ENCODE measurements at places on chromosomes 2 and 18.

- DNase-seq = no peak
These were observed 63.1 kb upstream of the HPCAL1 start for GRCh38 chr2:10239561-10239967.

DNA sequence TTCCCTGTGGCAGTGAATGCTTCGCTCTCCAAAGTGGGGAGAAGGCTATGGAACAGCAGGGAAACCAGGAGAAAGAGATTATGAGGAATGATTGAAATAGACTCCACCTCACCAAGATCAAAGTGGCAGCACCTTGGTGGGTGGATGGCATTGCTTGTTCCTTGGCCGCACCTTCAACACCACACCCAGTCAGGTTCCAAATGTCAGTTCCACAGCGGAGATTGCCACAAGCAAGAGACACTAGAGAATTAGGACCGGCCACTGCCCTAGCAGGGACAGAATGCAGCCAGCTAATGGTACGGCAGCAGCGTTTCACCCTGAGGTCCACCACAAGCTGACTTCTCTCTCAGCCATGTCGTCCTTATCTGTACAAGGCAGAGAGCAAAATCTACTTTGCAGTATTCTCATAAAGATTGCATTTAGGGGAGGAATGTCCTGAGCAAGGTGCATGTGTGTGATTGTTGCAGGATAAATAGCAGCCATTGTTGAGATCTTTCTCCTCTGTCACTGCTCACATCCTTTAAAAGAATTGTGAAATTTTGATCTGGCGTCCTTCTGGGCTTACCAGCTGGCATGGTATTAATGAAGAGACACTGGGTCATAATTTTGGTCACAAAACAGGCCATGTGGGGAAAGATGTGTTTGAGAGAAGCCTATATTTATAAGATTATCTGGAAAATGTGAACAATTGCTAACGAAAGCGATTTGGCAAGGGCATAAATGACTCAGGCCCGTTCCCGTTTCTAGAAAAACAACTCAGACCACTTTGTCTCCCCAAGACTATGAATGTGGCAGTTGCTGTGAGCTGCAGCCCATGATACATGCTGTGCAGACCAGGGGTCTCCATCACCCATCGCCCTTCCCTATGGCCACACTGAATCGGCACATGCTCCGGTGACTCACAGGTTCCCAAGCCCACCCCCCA, 228.6 kb upstream of the ID2 start:
- DNase-seq = no peak

DNA sequence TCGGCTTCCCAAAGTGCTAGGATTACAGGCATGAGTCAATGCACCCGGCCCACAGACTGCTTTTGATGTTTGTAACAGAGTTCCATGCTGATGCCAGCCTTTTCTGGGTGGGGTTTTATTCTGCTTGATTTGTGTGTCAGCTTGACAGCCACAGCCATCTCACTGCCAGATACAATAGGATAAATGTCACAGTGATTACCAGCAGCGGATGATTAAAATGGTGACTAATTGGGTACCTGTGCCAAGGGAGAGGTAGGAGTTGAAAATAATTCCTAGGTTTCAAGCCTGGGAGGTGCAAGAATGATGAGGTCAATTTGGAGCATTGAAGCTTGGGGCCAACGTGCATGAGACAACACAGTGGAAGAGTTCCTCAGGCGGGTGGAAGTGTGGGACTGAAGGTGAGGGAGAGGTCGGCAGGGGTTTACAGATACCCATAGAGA, 39.4 kb downstream of the SH2D6 start:
- DNase-seq = no peak

DNA sequence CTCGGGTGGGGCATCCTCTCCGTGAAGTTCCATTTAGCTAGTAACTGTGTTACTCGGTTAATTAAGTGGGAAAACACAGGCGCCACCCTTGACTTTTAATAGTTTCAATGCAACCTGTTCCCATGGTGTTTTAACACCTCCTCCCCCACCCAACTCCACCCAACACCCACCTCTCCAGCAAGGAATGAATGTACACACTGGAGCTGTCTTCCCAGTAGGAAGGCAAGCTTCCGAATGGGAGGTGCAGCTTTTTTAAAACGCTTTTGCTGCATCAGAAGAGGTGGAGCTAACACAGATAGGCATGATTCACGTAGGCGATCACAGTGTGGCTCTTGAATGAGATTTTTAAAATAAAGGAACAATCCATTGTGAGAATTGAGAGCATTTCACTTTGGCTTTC, 73.8 kb upstream of the AGAP1 start:
- DNase-seq = no peak

DNA sequence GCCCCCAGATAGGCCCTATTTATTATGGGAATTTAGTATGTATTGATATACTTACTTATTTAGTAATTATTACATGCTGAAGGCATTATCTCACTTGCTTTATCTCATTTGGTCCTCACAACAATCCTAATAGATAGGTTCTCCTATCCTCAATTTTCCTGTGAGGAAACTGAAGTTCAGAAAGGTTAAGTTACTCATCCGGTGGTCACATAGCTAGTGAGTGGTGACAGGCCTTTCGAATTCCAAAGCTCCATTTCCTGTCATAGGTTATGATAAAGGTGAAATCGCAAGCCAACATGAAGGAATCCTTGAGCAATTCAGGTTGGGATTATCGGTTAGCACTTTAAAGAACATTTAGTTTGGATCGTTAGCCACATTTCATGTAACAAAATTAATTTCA, 33.3 kb downstream of the NAB1 start:
- DNase-seq = no peak

GRCh38 chr18:66550366-66550765, 53.5 kb downstream of the CDH19 start:
- DNase-seq = no peak

DNA sequence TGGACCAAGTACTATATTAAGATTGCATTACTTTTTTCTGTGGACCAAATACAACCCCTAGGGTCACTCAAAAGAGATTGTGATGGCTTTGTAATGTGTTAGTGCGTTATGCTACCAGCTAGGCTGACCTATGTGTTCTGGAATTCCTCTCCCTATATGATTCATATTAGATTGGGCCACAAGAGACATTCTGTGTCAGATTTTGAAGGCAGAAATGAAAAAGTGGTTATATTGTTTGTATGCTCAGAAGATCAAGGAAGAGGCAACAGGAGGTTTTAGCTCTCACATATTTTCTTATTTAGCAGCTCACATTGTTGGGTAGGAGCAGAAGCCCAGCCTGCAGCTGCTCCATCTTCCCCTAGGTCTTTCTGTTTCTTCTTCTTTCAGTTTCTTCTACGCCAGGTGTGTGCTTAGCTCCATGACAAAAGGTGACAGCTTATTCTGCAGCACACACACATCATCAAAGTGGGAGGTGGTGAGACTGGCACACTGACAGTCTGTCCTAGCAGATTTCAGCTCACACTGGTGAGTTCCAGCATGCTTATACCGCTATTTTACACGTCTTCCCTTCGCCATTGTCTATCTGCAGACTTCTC, 156.8 kb upstream of the UBE2E3 start:
- DNase-seq = no peak

DNA sequence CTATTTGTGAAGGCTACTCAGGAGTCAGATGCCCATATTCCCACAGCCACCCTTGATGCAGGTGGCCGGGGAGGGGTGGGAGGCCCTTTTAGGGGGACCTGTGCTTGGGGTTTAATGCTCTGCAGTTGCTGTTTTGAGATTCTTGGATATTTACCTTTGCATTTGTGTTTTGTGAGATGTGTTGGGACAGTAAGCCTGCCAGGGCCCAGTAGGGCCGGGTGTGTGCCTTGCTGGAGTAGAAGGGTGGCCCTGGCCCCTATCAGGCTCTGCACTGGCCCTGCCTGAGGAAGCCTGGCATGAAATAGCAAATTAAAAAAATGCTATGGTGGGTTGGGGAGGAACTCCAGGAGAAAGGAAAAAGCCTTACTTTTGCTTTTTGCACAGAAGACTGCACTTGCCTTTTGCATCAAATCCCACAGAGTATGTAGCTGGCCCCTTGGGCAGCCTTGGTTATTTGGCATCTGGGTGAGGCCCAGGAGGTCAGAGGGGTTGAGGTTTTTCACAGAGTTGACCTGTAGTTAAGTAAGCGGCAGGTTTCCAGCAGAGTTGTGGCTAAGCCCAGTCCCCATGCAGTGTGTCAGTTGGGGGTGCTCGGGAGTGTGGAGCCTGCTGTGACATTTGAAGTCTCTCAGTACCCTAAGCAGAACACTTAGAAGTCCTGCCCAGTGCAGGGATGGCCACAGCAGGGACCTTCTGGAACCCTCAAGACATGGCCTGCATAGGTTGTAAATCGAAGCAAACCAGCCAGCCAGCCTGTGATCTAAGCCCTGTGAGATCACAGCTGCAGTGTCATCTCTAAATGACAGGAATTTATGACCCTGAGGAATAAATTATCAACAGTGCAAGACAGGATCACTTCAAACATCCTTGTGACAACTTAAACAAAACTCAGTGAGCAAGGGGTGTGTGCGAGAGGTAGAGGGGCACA, 68.8 kb downstream of the SH3RF3 start:
- DNase-seq = no peak

GRCh38 chr2:10324095-10324832, 21.6 kb downstream of the HPCAL1 start:
- no peak for DNase-seq

GRCh38 chr2:85804583-85804982, 50.8 kb downstream of the ATOH8 start:
- DNase-seq = no peak

- DNase-seq = no peak
These were observed 47.5 kb upstream of the KCNF1 start for GRCh38 chr2:10864251-10864650.

DNA sequence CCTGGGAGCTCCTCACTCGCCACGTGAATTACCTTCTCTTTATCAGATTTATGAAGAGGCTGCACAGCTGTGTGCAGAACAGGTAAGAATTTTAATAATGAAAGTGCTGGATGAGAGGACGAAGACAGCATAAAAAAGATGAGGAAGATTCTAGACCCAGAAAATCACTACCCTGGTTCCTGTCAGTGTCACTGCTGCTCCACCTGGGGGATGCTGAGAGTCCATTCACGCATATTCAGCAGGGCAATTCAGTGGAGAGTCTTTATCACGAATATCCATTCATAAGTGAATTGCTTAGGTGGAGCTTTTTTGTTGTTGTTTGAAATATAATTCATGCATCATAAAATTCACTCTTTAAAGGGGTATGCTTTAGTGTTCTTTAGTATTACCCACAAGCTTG, 52.0 kb downstream of the MRPL33 start:
- no peak for DNase-seq

DNA sequence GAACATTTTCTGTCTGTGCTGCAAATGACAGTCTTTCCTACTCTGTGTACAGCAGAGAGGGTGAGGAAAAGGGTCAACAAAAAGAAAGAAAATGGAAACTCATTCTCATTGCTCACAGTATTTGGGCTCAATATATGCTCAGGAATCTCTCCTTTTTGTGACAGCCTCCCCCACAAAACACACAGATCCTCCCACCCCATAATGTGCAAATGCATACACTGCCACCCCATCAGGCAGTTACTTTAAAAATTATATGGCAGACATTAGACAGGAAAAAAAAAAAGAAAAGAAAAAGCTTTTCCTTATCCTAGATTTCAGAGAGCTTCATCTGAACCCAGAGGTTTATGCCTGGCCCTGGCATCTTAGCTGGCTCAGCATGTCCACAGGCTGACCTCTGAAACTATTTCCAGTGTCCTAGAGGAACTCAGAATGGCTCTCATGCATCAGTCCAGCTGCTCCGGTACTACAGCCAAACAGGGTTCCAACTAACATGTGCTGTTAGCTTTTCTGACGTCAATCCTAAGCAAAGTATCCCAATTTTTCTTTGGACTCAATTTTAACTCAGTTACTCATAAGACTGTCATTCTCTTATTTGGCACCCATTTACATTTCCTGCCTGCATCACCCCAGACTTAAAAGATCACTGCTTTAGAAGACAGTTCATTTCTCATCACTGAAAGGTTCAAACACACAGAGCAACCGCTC, 105.9 kb downstream of the RBMS1 start:
- no peak for DNase-seq

- no peak for DNase-seq
These were observed 89.5 kb downstream of the CALCRL start for GRCh38 chr2:187358531-187358930.

GRCh38 chr18:63339920-63340484, 20.4 kb upstream of the BCL2 start:
- peak; percentile 31 for DNase-seq

GRCh38 chr2:64243081-64244036, 99.1 kb upstream of the PELI1 start:
- no peak for DNase-seq

GRCh38 chr18:66210875-66211274, 393.0 kb downstream of the CDH19 start:
- DNase-seq = no peak

DNA sequence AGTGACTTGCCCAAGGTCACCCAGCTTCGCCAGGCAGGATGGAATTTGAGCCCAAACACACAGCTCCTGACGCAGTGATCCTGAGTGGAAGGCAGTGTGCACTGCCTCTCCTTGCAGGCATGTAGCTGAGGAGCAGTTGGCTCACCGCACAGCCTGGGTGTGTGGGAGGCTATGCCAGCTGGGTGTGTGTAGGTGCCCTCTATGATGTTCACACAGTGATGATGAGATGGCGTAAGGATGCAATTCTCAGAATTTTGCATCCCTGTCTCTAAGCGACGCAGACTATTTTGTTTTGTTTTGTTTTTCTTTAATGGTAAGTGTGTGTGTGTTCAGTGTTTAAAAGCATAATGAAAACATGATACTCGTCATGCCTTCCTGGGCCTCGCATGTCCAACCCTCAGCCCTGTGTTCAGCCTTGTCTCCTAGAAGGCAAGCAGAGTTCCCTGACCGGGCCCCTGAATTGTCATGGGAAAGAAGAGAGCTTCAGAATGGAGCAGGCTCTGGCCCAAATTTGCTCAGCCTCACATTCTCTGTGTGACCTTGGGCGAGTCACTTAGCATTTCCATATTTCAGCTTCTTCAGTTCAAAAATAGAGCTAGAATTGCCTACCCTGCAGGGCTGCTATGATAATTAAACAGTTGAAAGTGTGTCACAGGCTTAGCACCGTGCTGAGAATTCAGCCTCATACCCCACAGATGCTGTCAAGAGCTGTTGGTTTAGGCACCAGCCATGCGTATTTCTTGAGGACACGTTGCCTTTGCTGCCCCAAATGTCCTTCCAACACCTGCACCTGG, 603.6 kb upstream of the RAB6C start:
- DNase-seq = no peak

DNA sequence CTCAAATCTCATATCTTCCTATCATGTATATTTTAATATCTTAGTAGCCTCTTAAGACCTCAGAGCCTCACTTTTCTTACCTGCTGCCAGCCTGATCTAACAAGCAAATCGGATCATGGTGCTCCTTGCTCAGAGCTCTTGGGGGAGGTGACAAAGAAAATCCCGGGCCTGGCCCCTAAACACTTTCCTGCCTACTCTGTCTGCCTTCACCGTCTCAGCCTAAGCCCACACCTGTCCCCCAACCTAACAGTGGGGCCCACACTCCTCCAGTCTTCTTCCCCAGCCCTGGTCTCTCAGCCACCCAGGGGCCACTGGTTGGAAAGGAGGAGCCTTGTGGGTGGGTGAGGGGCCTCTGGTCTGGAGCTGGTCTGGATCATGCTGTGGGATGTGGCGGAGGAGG, 207.3 kb downstream of the HAUS1 start:
- no peak for DNase-seq
